ENCODE measurements at places on chromosomes 16 and 17.

DNA sequence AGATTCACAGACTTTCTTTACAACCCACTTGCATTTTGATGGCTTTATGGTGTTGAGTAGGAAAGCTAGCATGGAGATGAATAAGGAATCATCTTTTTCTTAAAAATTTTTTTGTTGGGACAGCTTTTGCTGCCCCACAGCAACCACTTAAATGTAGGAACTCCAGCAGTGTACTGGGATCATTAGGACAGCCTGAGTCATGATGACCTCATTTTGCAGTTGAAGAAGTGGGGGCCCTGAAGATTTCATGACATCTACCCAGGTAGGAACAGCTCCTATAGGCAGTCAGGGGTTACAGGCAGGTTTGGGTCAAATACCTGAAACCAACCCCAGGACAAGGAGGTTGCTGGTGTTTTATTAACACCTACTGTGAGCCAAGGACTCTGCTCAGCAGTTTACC lies 2.1 kb downstream of the METTL22 start:
- DNase-seq: peak; percentile 58

DNA sequence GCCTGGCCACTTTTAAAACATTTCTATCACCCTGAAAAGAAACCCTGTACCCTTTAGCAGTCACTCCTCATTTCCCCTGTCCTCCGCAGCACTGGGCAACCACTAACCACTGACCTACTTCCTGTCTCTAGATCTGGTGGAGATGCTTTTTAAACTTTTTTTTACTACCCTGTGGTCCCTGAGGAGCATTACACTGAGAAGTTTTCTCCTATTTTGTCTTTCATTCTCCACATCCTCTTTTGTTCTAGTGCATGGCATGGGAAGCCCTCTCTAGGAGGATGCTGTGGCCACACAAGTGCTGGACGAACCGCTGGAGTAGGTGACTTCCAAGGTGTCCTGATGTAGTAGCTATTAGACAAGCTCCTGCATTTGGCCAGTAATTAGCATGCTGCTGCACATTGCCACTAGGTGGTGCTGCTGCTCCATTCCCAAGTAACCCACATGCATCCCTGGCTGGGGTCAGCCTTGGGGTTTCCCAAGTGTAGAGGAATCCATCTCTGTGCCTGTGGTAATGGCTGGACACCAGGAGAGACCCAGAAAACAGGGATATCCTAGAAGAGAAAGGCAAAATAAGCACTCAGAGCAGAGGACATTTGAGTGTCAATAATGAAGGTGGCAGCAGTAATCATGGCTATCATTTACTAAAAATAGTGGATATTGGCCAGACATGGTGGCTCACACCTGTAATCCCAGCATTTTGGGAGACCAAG lies 143.8 kb upstream of the CRHR1 start:
- DNase-seq: no peak

DNA sequence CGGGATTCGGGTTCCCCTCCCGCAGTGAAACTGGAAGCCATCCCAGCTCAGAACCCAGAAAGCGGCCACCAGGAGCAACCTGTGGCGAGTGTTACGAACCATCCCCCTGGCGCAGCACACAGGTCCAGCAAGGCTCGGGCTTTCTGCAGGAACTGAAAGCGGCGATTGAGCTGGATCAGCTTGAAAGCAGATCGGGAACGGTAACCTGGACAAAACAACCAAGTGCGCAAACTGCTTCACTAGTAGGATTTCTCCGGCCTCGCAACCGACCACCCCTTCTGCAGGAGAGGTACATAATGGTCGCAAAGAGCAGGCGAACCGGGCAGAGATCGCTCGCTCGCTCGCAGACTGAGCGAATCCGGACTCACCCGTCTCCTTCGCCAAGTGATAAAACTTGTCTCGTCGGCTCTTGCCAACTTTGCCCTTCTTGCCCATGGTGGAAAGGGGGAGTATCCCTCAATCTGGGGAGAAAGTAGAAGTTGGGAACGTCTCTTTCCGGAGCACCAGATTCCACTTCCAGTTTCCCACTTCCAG lies 696 bp upstream of the PSMC5 start:
- DNase-seq: no peak

- DNase-seq: no peak
These were observed 130.7 kb downstream of the PRKCA start for GRCh38 chr17:66432996-66433551.

Measured in erythroblast (primary cell).